ENCODE measurements at places on chromosomes 13 and 19.

DNA sequence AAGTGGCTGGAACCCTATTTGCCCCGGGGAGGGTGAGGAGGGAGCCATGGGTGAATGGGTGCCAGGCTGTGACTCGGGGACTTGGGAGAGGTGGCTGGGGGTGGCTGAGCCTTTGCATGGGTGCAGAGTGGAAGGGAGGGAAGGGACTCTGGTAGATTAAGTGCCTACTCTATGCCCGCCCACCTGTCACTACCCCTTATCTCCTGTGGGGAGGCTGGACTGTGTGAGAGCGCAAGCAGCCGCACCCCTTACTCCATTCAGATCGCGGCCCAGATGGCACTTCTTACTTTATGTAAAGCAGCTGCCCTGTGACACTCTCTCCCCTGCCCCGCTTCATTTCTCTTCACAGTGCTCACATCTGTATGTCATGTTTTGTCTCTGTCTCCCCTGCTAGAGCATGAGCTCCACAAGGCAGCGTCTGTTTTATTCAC lies 2.9 kb downstream of the KASH5 start:
- no peak for DNase-seq

- no peak for DNase-seq
Measured at GRCh38 chr19:55300886-55301458, 17.2 kb downstream of the BRSK1 start.

GRCh38 chr19:46423188-46423587 lies 5.5 kb downstream of the PNMA8C start:
- no peak for DNase-seq

DNA sequence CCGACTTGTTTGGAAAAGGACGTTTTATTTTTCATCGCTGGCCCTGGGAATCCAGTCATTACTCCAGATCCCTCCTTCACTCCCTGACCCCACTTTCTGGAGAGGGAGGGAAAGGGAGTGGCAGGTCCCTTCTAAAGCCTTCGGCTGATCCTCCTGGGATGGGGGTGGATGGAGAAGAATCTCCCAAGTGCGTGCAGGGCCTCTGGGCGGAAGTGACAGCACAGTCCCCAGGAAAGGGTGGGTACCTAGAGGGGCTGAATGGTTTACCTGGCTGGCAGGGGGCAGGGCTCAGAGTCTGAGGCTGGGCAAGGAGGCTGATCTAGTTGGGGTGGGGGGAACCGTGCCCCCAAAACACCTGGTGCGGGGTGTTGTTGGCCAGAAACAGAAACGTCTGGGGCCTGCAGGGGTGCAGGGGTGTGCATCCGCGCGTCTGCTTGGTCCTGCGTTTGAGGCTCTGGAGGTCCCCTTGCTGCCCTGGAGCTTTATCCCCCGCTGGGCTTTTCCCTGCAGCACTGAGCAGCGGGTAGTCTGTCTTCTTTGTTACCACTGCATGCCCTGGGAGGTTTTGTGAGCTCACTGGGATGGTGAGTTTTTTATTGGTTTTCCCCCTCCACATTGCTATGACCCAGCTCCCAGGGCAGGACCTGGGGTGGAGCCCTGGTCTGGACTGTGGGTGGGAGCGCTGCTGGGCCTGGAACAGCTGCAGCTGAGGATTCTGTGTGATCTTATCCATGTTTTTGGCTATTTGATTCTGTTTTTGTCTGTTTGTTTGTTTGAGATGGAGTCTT lies 3.0 kb upstream of the ZNF628 start:
- DNase-seq = no peak

DNA sequence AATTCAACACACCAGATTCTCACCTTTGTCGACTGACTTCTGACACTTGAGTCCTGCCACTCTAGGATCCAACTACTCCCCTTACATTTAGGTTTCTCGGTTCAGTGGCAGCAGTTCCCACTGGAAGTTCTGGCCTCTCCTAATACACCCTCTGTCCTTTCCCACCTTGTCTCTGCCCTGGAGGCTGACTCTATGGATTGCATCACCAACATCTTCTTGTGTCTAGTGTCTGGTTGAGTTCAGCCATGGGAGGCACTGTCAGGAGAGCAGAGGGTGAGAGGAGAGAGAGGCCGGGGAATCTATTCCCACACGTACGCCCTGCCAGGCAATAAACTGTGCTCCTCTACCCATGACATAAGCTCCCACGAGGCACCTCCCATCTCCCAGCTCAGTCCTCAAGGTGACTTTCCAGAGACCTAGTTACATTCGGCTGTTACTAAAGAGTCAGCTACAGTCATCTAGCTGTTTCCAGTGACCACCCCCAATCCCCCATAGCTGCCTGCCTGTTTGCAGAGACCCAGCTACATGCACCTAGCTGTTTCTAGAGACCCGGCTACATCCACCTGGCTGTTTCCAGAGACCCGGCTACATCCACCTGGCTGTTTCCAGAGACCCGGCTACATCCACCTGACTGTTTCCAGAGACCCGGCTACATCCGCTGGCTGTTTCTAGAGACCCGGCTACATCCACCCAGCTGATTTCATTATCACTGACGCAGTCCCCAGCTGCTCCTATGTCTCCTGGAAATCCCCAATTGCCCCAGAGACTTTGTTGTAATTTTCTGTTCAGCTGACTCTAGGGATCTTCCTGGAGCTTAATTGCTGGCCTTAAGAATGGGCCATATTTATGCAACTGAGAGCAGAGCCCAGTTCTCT lies 8.1 kb upstream of the LILRB4 start:
- DNase-seq = no peak

GRCh38 chr19:6233056-6233826 lies 46.5 kb downstream of the MLLT1 start:
- no peak for DNase-seq

DNA sequence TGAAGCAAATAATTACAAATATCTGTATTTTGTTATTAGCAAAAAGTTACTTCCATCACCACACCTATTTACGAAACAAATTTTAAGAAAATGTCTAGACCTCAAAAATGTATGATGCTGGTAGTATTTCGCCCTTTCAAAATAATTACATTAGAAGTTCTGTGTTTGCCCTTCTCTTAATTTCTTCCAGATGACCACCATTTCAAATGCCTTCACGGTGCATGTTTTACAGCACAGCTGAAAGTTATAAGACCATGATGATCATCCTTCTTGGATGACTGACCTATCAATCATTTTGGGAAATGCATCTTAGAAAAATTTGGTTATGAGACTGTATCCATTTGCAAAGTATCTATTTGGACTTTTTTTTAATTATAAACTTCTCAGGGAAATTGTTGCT lies 390.8 kb downstream of the SLITRK6 start:
- DNase-seq = no peak

DNA sequence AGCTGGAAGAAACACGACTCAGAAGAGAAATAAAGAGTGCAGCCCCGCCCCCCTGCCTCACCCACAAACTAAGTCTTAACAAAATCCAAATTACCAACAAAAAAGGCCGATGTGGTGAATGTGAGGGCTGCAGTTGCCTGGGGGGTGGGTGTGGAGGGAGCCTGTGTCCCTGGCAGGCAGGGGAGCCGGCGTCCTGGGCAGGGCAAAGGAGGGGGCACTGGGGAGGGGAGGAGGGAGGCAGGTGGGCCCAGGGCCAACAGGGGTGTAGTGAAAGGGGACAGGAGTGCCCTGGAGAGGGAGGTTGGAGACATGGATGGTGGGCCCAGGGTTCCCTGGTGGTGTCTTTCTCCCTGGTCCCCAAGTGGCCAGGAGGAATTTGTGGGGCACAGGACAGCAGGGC lies 4.0 kb downstream of the IRGC start:
- DNase-seq = no peak

- DNase-seq = no peak
Measured at GRCh38 chr13:27189192-27189591, 17.6 kb upstream of the USP12 start.

DNA sequence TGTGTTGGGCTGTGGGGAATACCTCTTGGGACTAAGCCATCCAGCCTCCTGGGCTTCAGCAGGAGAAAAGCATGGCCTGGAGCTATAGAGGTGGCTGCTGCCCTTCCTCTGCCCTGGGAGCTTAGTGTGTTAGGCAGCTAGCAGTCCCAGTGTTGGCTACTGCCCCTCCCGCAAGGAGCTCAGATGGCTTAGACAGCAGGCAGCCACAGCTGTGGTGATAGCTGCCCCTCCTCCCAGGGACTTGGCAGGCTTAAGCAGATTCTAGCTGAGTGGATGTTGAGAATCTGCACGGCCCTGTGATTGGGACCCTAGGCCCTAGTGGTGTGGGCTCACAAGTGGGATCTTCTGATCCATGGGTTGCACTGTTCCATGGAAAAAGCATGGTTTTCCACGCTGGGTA lies 264.5 kb downstream of the TDRD3 start:
- no peak for DNase-seq

DNA sequence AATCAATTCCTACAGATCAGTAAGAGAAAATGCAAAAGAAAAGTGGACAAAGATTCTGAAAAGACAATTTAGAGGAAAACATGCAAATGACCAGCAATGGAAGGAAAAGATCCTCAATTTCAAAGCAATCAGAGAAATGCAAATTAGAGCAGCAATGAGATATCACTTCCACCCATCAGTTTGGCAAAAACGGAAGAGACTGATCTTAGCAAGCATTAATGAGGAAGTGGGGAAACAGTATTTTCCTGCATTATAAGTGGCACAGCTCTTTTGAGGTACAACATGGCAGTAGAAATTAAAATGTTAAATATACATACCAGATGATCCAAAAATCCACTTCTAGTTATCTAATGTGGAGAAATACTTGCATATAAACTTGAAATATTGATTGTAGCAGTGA lies 69.1 kb upstream of the SLC7A1 start:
- DNase-seq = no peak

DNA sequence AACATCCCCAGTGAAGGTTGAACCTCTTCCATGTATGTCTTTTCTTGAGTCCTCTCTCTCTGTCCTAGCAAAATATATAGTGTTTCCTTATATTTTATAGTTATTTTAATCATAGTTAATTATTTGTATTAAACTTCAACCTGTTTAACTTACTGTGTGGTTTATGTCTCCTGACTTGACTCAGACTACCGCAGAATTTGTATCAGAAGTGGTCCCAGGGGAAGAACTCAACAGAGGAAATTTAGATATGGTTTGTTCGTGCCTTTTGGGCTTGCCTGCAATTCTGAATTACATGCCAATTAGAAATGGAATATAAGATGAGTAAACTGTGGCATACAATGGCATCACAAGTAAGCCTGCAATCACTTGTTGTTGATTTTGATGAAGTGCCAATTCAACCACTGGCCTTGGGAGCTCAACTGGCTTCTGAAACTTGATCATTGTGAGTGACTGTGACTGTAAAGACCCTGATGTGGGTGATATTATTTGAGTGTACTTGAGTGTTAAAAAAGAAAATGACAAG lies 1459.5 kb upstream of the PCDH20 start:
- DNase-seq = no peak

DNA sequence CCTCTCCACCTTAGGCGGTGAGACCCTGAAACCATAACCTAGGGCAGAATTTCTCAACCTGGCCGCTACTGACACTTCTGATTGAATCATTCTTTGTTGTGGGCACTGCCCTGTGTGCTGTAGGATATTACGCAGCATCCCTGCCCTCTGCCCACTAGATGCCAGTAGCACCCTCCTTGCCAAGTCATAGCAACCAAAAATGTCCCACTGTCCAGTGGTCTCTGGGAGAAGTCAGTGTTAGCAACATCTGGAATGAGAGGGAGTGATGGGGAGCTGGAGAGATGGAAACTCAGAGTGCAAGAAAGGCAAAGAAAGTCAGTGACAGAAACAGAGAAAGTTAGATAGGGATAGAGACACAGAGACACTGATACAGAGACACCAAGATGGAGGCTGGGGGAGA lies 13.6 kb downstream of the KLK4 start:
- no peak for DNase-seq

DNA sequence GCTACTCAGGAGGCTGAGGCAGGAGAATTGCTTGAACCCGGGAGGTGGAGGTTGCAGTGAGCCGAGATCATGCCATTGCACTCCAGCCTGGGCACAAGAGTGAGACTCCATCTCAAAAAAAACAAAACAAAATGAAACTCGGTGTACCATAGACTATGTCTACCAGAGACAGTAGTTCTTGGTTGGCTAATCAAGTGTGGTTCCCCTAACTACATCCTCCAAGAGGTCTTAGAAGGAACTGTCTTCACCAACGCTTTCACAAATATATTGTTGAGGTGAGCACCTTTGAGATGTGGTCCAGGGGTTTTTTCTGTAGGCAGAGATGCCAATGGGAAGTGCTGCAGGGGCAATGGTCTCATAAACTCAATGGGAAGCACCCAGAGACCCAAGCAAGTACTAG lies 48.0 kb downstream of the RFC3 start:
- DNase-seq = no peak

DNA sequence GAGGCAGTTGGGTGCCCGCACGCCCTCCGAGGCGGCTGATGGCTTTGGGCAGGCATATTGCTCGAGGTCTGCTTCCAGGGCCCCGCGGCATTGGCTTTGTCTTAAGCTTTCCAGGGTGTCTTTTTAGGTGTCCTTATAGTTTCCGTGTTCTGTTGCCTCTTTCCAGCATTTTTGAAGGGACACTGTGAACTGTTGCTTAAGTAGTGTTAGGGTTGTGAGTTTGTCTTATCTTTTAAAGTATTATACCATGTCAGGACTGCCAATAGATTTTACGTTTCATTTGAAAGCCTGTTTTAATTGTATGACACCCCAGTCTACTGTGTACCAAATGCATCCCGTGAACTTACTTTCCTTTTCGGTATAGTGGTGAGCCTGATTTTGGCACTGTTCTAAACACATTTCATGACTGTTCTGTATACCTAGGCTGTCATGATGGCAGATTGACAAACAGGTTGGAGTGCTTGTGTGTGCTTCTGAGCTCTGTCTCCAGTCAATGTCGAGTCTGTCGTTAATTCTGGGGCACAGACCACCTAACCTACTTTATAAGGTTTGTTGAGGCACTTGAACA lies 656 bp downstream of the PCCA start:
- DNase-seq = no peak

- peak; percentile 16 for DNase-seq
Measured at GRCh38 chr19:10747674-10748073, 29.8 kb downstream of the DNM2 start.

Measured in substantia nigra (tissue), 51 donors.